ENCODE measurements at places on chromosomes 3 and 15.
A peak's percentile ranks its signal among the peaks of the same experiment; 100 is the strongest.

DNA sequence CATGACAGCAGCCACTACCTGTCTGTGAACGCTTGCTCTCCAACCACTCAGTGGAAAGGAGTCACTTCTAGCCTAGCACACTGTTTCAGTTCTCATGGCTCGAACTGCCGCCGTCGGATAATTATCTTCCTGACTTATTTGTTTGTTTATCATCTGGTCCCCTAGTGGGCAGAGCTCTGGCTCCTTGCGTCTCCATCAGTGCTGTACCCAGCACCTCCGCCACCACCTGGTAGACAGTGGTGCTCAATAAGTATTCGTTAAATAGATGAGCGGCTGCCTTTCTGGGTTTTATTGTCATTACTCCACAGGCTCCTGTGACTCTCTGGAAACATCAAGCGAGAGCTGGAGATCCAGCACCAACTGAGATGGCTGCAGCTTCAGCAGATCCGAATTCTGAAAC is 297.5 kb downstream of the NTRK3 start:
- no peak for DNase-seq

DNA sequence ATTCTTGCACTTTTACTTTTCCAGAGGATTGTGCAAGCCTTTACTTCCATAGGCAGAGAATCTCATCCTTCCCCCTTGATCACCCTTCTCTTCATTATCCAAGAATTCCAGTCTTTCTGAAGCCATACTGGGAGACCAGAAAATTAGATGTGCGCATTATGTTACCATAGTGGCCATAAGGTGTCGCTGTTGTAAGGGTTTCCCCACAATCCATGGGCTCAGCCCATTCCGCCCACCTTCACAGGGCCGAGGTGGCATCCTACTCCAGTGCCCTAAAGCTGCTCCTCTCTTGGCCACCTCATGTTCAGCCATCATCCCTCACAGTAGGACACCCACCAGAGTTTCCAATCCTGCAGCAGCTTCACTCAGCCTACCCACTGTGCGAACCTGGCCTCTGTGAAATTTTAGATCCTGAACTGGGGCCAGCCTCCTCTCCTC is 35.0 kb downstream of the CTSH start:
- no peak for DNase-seq

- DNase-seq = no peak
Measured at GRCh38 chr3:184355261-184356040, 6.0 kb downstream of the CLCN2 start.

GRCh38 chr3:278300-279064 is 81.9 kb downstream of the CHL1 start:
- no peak for DNase-seq

DNA sequence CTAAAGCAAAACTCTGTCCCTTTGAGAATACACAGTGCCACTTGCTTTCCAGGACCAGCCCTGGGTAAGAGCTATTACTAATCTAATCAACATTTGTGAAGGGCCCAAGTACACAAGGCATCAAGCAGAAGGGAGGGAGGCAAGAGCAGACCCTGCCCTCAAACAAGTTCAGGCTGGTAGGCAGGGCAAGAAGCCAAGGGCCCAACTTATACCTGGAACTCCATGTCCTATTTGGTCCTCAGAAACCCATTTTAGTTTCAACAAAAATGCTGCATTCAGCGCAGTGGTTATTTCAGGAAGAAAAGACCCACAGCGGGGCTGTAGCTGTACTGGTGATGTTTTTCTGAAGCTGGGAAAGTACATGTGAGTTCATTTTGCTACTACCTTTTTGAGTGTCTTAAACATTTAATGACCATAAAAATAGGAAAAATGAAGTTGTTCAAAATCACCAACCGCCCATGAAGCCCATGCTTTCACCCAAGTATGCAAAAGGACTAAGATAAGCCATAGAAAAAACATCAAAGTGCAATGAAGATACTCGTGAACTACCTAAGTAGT is 2.8 kb downstream of the RPS17 start:
- peak; percentile 27 for DNase-seq

DNA sequence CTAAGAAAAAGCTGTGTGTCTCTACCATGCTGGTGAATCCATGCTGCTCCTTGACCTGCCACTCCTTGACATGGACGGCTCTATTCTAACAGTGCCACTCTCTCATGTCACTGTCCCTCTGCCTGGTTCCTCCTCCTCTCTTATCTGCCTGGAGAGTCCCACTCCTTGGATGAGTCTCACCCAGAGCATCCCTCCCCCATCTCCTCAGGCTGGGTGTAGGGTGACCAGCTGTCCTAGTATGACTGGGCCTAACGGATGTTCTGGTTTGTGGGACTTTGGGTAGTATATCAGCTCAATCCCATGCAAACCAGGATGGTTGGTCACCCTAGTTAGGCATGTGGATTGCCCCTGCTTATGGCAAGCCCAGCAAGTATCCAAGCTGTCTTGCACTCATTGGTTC is 54.3 kb downstream of the LIPC start:
- DNase-seq = no peak

DNA sequence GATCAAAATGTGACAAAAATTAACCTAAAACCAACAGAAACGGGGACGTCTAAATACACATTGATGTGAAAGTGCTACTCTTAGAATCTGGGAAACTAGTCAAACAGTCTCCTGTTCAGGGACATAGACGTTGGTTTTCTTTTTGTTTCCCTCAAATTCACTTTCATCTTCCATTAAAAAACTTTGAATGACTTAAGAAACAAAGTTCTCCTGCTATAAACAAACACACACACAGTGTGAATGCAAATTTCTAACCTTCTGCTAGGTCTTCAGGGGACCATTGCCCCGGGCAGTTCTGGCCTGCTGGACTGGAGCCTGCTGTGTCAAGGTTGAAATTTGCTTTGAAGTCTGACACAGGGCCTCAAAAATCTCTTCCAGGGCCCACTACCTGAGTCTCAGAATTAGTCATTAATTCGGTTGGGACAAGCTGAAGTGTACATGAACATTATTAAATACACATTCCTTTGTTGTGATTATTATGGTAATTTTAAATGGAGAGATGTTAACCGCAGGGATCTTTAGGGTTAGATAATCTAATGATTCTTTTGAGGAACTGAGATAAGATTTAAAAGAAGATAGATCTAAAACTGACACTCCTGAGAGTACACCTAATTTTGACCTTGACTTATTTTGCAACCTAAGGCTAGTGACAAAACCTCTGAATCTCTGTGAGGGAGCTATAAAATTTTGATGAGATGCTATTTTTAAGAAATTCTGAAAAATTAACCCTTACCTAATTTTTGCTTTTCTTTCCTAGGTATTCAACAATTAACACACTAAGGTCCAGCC is 1260.4 kb downstream of the ROBO1 start:
- DNase-seq = no peak

GRCh38 chr3:29004885-29005599 is 275.8 kb upstream of the RBMS3 start:
- no peak for DNase-seq

Data from activated T-cell treated with anti-CD3 and anti-CD28 coated beads, Interleukin-2, amount 50 U/mL, for 48 hours (primary cell).